Stimulated activated CD8-positive, alpha-beta memory T cell treated with anti-CD3 and anti-CD28 coated beads, Interleukin-7, amount 100 ng/mL, for 1 hour (primary cell): ENCODE measurements at places on chromosomes 7 and 10.

DNA sequence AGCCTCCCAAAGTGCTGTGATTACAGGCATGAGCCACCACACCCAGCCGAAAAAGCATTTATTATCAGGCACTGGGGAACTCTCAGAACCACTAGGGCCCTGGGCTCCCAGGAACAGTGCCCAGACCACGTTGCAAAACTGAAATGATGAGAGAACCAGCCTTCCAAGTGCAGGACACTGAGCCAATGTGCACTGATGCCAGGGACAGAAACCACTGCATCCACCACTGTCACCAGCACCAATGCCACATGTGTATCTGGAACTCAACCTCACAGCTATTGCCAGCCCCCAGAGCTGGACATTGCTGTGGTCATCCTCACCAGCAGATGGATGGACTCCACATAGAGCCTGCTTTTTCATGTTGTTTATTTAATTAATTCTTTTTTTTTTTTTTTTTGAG lies 28.2 kb upstream of the TPST1 start:
- no peak for DNase-seq

DNA sequence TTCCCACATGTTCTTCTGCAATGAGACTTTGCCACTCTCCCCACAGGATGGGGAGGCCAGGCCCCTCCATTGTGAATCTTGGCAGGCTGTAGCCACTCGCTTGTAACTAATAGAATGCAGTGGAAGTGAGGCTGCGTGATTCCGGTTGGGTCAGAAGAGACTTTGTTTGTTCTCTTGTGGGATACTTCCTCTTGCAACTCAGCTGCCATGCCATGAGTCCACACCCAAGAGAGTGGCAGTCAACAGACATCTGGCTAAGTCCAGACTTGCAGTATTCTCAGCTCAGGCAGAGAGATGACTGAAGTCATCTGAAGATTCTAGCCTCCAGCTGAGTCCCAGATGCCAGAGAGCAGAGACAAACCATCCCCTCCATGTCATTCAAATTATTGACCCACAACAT lies 153.4 kb upstream of the GDF10 start:
- no peak for DNase-seq

DNA sequence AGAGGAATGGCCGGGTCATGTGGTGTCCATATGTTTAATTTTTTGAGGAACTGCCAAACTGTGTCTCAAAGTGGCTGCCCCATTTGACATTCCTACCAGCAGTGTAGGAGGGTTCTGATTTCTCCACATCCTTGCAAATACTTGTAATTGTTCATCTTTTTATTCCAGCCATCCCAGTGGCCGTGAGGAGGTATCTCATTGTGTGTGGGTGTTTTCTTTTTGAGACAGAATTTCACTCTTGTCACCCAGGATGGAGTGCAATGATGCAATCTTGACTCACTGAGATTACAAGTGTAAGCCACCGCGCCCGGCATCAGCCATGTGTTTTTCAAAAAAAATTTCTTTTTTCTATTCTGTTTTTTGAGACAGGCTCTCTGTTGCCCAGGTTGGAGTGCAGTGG lies 38.7 kb upstream of the DLG5 start:
- no peak for DNase-seq

- DNase-seq = no peak
These were observed 105.2 kb upstream of the SH2B2 start for GRCh38 chr7:102181517-102181916.

- no peak for DNase-seq
These were observed 812 bp downstream of the DOCK1 start for GRCh38 chr10:126905776-126906703.

DNA sequence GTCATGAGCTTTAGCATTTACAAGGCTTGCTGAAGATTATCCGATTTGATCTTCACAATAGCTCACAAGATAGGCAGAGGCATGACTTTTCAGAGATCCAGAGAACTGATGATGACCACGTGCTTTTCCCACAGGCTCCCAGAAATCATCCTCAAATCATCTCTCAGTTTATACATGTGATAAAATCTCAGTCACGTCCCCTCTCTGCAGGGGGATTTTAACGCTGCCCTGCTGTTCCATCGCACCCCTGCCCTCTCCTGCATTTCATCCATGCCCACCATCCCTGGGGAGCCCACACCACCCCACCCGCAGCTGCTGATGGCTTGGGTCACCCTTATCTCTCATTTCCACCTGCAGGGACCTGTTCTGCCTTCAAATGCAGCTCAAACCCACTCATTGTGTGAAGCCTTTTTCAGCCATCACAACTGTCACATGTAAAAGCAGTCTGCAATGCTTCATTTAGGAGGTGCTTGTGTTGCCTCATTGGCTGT lies 141.8 kb downstream of the DIP2C start:
- DNase-seq = no peak

DNA sequence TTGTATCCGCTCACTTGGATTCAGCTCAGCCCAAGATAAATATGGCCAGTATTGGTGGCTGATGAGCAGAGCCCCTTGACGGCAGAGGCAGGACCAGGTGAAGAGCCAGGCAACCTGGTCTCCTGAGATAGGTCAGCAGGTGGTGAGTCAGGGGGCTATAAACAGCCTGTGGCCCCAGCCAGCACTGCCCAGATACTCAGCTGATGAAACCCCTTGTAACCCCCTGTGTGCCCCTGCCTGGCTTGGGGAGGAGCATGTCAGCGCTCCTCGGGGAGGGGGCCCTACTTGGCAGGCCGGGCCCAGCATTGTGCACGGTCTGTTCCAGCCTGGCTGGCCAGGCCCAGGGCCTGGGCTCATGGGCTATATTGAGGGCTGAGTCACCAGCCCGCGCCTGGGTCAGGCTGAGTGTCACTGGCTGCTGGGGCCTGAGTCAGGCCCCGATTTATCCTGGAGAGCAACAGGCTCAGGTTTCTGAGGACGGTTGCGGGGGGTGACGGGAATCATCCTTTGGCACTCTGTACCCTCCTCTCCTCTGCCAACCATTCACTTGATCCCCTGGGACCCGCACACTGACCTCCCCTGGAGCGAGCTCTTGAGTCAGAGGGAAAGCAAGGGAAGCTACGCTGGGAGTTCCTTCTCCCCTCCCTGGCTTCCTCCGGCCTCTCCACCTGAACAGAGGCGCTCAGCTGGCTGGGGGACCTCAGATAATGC lies 2.8 kb upstream of the FLNC start:
- DNase-seq = no peak

DNA sequence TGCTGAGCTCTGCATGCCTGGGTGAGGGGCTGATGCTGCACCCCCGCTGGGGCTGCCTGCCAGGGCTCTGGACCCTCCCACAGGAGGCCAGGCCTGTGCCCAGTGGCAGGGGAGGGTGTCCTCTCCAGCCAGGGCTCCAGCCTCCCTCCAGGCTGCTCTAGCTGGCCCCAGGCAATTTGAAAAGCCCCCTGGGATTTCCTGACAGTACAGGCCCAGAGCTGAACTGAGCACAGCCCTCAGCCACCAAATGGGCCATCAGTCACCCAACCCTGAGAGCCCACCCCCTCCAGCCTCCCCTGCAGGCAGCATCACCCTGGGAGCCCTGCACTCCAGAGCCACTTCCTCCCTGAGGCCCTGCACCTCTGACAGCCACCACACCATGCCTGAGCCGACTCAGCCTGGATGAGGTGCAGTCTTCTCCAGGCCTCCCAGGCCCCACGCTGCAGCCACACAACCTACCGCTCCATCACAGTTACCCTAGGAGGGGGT lies 101.8 kb upstream of the RET start:
- DNase-seq = no peak

GRCh38 chr10:34811968-34812514 lies 3.1 kb downstream of the PARD3 start:
- no peak for DNase-seq

DNA sequence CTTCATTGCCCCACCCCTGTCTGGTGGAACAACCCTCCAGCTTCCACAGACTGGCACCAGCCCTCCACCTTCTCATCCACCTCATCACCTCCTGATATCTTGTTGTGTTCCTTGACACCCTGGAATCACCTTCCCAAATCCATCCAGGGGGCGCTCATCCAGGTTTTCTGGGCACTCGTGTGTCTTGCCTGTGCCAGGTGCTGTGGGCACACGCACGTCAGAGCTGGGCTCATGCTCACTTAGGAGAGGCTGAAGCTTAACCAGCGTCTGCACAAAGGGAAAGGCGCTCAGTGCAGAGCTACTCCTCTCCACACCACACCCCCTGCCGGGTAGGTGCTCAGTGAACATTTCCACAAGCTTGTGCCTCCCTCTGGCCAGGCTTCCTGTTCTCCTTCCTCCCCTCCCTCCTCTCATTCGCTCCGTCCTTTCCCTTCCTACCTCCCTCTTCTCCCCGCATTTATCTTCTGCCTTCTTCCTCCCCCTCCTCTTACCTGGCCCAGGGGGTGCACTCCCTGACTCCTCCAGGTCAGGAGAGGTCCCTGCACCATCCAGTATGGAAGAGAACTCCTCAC lies 4.8 kb downstream of the ADCYAP1R1 start:
- DNase-seq = no peak

- DNase-seq = no peak
These were observed 51.0 kb upstream of the OSBPL3 start for GRCh38 chr7:25031007-25031406.

DNA sequence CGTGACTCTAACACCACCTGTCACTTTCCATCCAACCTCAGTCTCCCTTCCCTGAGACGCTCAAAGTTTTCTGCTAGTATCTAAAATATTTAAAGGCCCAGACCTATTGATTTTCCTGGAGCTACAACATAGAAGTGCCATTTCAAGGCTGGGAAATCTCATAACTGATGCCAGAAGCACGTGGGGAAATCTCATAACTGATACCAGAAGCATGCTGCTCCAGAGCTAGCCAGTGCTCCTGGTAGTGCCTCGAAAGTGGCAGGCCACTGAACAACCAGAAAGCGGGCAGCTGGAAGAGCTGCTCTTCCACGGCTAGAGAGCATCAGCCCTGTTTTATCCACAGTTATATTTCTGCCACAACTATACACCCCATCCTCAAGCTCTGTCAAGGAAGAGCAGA lies 72.5 kb downstream of the CAV1 start:
- no peak for DNase-seq

GRCh38 chr7:135877805-135878204 lies 99.4 kb downstream of the MTPN start:
- DNase-seq = no peak

DNA sequence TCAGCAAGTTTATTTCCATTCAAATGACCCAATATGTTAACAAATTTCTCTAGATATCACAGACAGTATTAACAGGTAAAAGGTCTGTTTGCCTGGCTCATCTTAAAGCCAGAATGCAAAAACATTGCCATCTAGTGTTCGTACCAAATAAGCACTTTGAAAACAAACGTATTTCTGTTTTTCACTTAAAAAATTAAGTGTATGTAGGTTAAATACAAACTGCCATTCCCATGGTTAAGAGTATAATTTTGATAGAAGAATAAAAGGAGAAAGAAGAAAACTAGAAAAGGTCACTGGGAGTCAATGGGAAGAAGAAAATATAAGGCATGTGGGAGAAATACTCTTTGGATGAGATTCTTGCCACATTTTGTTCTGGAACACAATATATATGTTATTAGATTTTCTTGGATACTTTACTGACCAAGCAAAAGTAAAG lies 51.0 kb downstream of the ORC5 start:
- no peak for DNase-seq

DNA sequence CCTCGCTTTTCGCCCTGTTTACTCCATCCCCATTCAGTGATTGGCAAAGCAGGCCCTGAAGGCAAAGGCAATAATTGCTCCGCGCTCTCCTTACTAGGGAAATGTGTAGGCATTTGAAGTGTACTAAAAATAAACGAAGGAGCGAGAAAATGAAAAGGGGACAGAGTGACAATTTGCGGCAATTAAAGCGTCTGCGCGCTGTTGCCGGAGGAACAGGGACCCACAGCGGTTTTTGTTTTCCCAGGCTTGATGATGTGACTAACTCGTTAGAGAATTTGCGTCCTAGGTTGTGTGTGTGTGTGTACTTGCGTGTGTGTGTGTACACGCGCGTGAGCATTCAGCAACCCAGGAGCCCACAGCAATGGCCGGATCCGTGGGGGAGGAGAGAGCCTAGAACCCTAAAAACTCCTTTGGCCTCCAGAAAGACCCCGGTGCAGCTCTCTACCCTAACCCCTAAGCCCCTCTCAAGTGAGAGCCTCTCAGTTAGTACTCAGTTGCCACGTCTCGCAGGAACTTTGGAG lies 7.8 kb upstream of the DLX6 start:
- DNase-seq = no peak

GRCh38 chr10:122051609-122052385 lies 62.8 kb downstream of the TACC2 start:
- no peak for DNase-seq

- DNase-seq = no peak
These were observed 16.4 kb downstream of the ZNF487 start for GRCh38 chr10:43453266-43453831.

GRCh38 chr7:70680743-70681468 lies 451.0 kb upstream of the GALNT17 start:
- no peak for DNase-seq

DNA sequence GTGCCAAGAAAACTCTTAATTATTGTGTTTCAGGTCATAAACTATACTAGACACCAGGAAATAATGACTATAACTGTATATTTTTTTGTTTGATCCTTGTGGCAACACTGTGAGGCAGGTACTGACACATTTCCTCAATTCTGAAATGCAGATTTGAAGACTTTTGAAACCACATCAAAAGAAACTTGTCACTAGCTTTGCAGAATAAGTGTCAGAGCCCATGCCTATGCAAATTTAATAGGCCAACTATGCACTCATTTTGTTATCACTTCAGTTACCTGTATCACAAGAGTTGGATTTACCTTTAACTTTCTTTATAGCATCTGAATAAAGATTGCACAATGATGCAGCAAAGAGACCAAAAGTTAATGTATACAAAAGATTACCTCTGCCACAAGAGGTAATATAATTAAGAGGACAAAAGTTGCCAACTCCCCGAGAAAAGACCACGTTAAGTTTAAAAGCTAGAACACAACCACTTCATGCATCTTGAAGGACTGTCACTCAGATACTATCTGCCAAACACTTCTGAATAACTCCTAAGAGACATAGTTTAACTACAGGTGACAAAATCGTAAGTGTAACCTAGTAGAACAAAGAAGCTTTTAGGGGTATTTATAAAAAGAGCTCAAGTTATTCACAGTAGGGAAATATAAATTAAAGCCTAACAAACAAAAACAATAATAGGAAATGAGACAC lies 80.5 kb downstream of the ELAPOR2 start:
- DNase-seq = no peak

- no peak for DNase-seq
These were observed 30.2 kb downstream of the PTPRN2 start for GRCh38 chr7:158557441-158557755.

GRCh38 chr7:133114519-133114918 lies 32.6 kb upstream of the CHCHD3 start:
- no peak for DNase-seq

GRCh38 chr7:1930381-1931065 lies 260.4 kb downstream of the ELFN1 start:
- DNase-seq = no peak

- no peak for DNase-seq
These were observed 209.8 kb downstream of the ZNF33B start for GRCh38 chr10:42428534-42428933.

- no peak for DNase-seq
These were observed 66.5 kb downstream of the VPS50 start for GRCh38 chr7:93298671-93299070.

DNA sequence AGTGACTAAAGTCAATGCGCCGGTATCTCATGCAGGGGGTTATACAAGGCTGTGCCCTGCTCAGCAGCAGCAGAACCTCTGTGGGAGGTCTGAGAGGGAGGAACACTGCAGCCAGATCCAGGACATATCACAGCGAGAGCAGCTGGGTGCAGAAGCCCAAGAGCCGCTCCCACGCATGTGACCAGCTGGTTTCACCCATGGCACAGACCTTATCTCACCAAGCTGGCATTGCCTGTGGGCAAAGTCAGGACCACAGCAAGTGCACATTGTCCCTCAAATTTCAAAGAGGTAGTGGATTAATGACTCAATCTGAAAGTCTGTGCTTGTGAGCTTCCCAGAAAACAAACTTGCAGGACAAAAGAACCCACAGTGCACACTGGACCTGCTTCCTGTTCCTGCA lies 31.6 kb upstream of the AKR1C1 start:
- DNase-seq = no peak
